ENCODE measurements at places on chromosomes 11 and 22. TPM values are rescaled to one million over a fixed set of nuclear protein-coding genes. Genes with fewer than 3 reads are reported as not detected.

The TRPC6 gene
- under 0.01 TPM for total RNA-seq

The SYT12 gene
- 2.8 TPM for total RNA-seq

GRCh38 chr22:35301372-35301874 lies 1.7 kb downstream of the TOM1 start:
- no peaks in the 10 kb centered on the region for H3K36me3 ChIP-seq
- H3K4me1 ChIP-seq = peaks cover 29% of the 10 kb centered on the region
- peak overlapping the region; percentile 90 for H3K4me3 ChIP-seq
- peak; percentile 98 for DNase-seq
- no peaks in the 10 kb centered on the region for H3K27me3 ChIP-seq

The ALDH3B2 gene
- not detected for total RNA-seq

DNA sequence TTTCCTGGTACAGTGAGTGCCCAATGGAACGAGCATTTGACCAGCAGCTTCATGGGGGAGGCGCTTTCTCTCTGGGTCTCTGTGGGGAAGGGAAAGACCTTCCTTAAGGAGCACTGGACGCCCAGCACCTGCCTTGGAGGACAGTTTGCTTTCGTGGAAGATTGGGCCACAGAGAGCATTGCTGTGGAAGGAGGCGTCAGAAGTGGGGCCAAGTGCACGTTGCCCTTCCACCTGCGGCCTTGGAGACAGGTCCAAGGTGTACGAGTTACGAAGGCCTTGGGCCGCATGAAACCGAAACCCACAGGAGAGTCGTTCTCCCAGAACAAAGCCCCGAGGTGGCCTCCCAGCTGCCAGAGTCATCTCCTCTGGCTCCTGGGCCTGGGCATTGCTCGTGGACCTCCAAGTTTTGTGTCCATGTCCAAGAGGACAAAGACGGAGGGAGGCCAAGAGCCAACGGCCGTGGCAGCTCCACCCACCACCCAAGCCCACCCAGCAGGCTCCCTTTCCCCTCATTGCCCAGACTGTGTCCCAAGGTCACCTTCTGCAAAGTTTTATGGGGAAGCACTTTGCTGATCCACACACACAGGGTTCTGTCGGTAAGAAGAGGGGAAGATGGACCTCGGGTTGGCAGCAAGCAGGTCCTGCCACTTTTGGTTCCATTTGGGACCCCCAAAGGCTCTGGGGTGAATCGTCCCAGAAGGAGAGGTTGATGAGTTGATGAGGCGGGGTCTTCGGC lies 5.8 kb upstream of the NLRP6 start:
- no peaks in the 10 kb centered on the region for H3K4me1 ChIP-seq
- H3K36me3 ChIP-seq = no peaks in the 10 kb centered on the region
- no peak overlapping the region for H3K27ac ChIP-seq
- no peak for DNase-seq

- H3K27me3 ChIP-seq = no peaks in the 10 kb centered on the region
- DNase-seq = no peak
- H3K27ac ChIP-seq = no peak overlapping the region
- no peaks in the 10 kb centered on the region for H3K36me3 ChIP-seq
- no peaks in the 10 kb centered on the region for H3K4me1 ChIP-seq
- H3K4me3 ChIP-seq = no peak overlapping the region
These were observed 4.7 kb downstream of the OR5AP2 start for GRCh38 chr11:56637500-56637899.

- no peaks in the 10 kb centered on the region for H3K4me1 ChIP-seq
- H3K4me3 ChIP-seq = no peak overlapping the region
- H3K27me3 ChIP-seq = no peaks in the 10 kb centered on the region
- no peak for DNase-seq
These were observed 82.5 kb downstream of the ARL14EP start for GRCh38 chr11:30405385-30405784.

DNA sequence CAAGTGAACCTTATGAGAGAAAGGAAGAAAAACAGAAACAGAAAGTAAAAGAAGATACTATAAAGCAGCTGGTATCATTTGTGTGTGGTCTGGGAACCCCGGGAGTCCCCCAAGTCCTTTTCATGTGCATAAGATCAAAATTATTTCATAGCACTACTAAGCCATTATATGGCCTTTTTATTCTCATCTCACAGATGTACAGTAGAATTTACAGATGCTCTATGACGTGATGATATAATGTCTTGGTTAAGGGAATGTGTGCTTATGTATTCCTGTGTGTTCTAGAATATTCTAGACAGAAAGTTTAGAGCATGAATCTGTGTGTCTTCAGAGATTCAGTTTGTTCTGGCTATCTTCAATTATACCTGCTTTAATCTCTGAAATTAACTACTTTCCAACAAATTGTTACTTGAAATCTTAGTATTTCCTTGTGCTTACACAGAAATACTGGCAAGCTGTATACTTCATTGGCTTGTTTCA lies 8.6 kb upstream of the TPP1 start:
- H3K27ac ChIP-seq = no peak overlapping the region
- no peak for DNase-seq
- H3K4me1 ChIP-seq = no peaks in the 10 kb centered on the region
- H3K36me3 ChIP-seq = no peaks in the 10 kb centered on the region
- H3K27me3 ChIP-seq = no peaks in the 10 kb centered on the region

The IL18 gene
- 62.9 TPM for total RNA-seq

DNA sequence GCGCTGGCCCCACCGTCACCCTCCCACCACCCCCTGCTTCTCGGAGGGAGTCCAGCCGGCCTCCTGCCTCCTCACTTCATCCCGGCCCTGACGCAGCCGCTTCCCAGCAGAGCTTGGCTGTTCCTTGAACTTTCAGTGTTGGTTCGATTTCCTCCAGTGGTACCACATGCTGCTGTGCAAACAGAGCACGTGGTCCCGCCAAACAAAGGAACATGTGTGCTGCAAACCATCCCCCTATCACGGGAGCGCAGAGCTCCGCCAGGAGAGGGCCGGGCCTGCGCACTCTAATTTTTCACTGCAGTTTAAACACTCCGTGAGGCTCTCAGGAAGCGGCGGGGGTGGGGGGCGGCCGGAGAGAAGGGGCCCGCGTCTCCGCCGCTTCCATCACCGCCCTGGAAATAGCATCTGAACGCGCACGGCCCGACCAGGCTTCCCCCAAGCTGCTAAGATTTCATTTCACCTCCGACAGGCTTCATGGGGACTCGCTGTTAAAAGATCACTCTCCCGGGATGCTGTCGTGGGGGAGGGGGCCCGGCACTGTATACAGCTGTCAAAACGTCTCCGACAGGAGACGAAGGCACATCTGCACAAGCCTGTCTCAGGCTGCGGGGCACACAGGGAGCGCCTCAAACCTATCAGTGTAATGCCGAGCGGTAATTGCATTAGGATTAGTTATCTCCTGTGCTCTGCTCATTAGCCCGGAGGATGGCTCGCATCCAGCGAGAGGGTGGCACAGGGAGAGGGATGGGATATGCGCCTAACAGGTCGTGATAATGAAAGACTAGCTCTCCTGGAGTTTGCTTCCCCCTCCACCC lies 269.9 kb upstream of the SORL1-AS1 start:
- H3K36me3 ChIP-seq = no peaks in the 10 kb centered on the region
- peak overlapping the region; percentile 77 for H3K4me3 ChIP-seq
- H3K4me1 ChIP-seq = peaks cover 10% of the 10 kb centered on the region
- no peaks in the 10 kb centered on the region for H3K27me3 ChIP-seq
- H3K27ac ChIP-seq = peak overlapping the region; percentile 64

GRCh38 chr11:44332665-44333064 lies 22.7 kb upstream of the ALX4 start:
- no peaks in the 10 kb centered on the region for H3K4me1 ChIP-seq
- no peak overlapping the region for H3K27ac ChIP-seq
- H3K36me3 ChIP-seq = no peaks in the 10 kb centered on the region
- H3K4me3 ChIP-seq = no peak overlapping the region
- peaks cover 70% of the 10 kb centered on the region for H3K27me3 ChIP-seq

The DERL3 gene
- 2.3 TPM for total RNA-seq

DNA sequence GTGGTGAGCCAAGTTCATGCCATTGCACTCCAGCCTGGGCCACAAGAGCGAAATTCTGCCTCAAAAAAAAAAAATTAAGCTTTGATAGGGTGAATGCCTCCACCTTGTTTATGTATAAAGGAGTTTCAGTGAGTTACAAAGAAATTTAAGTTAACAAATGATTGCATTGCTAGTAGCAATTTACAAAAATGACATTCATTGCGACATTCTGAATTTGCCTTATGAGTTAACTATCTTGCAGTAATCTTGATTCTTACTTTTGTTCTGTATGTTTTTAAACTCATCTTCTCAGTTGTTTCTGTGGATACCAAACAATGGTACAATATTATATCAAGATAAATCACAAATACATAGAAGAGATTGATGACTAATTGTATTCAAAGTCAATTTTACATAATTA lies 207.0 kb downstream of the DDX10 start:
- no peak for DNase-seq
- H3K4me3 ChIP-seq = no peak overlapping the region
- H3K27ac ChIP-seq = peak overlapping the region; percentile 66
- no peaks in the 10 kb centered on the region for H3K36me3 ChIP-seq
- H3K27me3 ChIP-seq = no peaks in the 10 kb centered on the region

The TRIM49 gene
- total RNA-seq = not detected

The TST gene
- 44.5 TPM for total RNA-seq

The ARHGAP8 gene
- total RNA-seq = 0.54 TPM

- H3K27ac ChIP-seq = no peak overlapping the region
- no peak overlapping the region for H3K4me3 ChIP-seq
- H3K36me3 ChIP-seq = peaks cover 6% of the 10 kb centered on the region
These were observed 25.0 kb upstream of the ARFGAP3 start for GRCh38 chr22:42881982-42882656.

DNA sequence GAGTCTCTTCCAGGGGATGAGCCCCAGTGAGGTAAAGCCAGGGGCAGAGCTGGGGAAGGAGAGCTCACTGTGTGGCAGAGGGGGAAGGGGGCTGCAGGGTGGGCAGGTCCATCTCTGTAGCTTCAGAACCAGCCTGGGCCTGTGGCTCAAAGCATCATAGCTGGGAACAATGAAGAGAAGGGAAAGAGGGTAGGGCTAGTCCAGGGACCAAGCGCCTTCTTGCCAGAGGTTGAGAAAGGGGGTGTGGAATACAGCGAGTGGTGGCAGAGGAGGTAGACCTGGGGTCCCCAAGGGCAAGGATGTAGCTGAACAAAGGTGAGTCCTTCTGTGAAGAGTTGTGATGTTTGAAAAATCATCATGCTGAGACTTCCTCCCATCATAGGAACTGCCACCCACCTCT lies 1.2 kb upstream of the PLA2G3 start:
- no peak overlapping the region for H3K27ac ChIP-seq
- no peaks in the 10 kb centered on the region for H3K36me3 ChIP-seq

DNA sequence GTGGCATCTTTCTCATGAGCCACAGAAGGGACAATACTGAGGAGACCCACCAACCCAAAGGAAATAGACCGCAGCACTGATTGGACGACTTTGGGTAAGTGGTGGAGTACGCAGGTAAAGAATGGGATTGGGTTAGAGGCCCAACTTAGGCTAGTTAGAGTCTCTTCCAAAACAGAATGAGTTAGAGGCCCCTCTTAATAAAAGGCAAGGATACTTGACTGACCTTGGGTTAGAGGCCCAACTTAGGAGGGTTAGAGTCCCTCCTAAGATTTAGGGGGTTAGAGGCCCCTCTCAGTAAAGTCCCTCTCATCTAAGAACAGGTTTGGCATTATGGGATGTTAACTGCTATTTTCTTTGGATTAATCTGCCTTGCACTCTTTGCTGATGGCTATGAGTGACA lies 24.6 kb downstream of the CCKBR start:
- no peak for DNase-seq
- H3K27ac ChIP-seq = no peak overlapping the region
- no peaks in the 10 kb centered on the region for H3K27me3 ChIP-seq
- no peak overlapping the region for H3K4me3 ChIP-seq

- no peak overlapping the region for H3K27ac ChIP-seq
- no peak for DNase-seq
- no peaks in the 10 kb centered on the region for H3K27me3 ChIP-seq
- no peaks in the 10 kb centered on the region for H3K36me3 ChIP-seq
These were observed 28.5 kb downstream of the BTBD10 start for GRCh38 chr11:13434247-13435205.

- no peak overlapping the region for H3K4me3 ChIP-seq
- no peaks in the 10 kb centered on the region for H3K36me3 ChIP-seq
- DNase-seq = no peak
- no peaks in the 10 kb centered on the region for H3K27me3 ChIP-seq
- H3K27ac ChIP-seq = no peak overlapping the region
These were observed 1157.5 kb upstream of the RAG2 start for GRCh38 chr11:37755521-37755920.

The HTR3B gene
- total RNA-seq = not detected

GRCh38 chr11:8392166-8392565 lies 128.5 kb upstream of the LMO1 start:
- H3K27me3 ChIP-seq = peaks cover 13% of the 10 kb centered on the region
- no peak overlapping the region for H3K27ac ChIP-seq
- H3K4me3 ChIP-seq = no peak overlapping the region
- no peaks in the 10 kb centered on the region for H3K4me1 ChIP-seq

DNA sequence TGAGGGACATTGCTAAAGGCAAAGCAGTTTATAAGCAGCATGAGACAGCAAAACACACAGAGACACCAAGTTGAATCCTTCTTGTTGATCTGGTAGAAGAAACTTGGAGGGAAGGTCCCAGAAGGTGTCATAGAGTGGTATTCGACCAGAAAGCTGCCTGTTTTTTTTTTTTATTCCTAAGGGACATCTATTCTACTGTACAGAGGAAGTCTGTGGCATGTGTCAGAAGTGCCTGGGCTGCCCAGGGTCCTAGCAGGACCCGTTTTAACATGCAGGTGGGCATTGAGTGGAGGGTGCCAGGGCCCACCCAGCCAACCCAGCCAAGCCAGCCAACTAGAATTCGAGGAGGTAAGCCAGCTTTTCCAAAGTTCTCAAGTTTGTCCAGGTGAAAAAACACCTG lies 68.0 kb upstream of the ATXN10 start:
- peak; percentile 28 for DNase-seq
- H3K27me3 ChIP-seq = no peaks in the 10 kb centered on the region
- peaks cover 25% of the 10 kb centered on the region for H3K4me1 ChIP-seq
- H3K36me3 ChIP-seq = no peaks in the 10 kb centered on the region
- H3K4me3 ChIP-seq = no peak overlapping the region

- no peak overlapping the region for H3K4me3 ChIP-seq
- no peaks in the 10 kb centered on the region for H3K36me3 ChIP-seq
- peaks cover 11% of the 10 kb centered on the region for H3K4me1 ChIP-seq
- H3K27ac ChIP-seq = peak overlapping the region; percentile 37
- DNase-seq = peak; percentile 65
- H3K27me3 ChIP-seq = no peaks in the 10 kb centered on the region
These were observed 29.5 kb upstream of the HIPK3 start for GRCh38 chr11:33227578-33228261.

The OR52E8 gene
- total RNA-seq = not detected
